ENCODE measurements at places on chromosomes 1 and 21.

DNA sequence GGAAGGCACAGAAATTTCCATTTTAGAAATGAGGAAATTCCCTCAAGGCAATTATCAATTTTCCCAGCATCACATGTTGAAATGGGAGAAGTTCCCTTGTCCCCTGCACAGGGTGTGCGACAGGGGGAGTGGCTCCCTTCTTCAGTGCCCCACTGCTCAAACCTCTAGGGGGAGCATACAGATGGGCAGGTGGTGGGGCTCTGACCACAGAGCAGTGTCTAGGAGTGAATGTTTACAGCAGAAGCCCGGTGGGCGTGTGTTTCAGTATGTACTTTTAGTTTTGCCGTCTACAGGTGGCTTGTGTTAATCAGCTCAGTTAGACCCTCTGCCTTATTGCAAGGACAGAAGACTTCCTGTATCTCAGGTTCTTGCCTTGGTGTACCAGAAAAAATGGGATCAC is 493.7 kb upstream of the PLXNA2 start:
- no peak for DNase-seq

DNA sequence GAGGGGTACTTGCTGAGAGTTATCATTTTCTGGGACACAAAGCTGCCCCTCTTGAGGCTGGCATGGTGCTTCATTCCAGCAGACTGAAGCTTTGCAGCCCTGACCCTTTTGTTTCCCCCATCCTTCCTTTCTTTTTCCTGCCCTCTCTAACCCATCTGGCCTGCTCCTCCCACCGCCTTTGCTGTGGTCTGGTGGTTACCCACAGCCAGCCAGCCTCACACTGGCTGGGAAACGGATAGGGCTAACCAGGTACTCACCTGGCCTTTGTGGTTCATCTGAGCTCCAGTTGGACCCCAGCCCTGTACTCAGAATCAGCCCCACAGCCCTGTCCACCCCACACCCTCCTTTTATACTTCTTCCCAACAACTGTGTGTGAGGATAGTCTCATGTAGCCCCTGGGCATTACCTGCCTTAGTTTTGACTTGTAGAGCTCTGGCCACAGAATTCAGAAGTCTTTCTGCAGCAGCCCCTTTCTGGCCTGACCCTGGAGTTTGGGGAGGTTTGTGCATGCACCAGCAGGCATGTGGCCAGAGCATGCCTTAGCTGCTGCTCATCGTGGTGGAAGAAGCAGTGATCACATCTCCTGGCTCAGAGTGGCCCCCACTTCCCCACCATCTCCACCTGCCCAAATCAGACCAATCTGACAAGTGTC is 138.0 kb downstream of the TRABD2B start:
- DNase-seq = no peak

GRCh38 chr1:2300004-2300771 is 72.1 kb downstream of the SKI start:
- DNase-seq = peak; percentile 90

GRCh38 chr1:212587016-212587887 is 21.3 kb upstream of the ATF3 start:
- no peak for DNase-seq

DNA sequence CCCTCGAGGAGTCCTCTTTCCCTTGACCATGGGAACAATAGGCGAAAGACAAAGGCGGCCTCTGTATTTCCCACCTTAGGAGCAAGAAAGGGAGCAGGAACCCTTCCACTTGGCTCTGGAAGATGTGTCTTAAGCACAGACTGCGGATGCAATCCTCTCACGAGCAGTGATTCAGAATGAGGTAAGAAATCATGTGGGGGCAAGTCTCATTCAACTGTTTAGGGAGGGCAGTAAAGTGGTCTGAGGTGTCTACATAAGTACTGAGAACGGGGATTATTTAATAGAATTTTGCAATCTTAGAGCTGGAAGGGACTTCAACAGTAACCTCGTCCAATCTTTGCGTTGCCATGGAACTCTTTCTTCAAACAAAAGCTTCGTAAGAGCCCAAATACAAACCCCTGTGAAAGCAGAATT is 1.6 kb upstream of the DYRK3 start:
- no peak for DNase-seq

- peak; percentile 71 for DNase-seq
Observed at GRCh38 chr1:212979340-212980122, 29.2 kb downstream of the VASH2 start.

DNA sequence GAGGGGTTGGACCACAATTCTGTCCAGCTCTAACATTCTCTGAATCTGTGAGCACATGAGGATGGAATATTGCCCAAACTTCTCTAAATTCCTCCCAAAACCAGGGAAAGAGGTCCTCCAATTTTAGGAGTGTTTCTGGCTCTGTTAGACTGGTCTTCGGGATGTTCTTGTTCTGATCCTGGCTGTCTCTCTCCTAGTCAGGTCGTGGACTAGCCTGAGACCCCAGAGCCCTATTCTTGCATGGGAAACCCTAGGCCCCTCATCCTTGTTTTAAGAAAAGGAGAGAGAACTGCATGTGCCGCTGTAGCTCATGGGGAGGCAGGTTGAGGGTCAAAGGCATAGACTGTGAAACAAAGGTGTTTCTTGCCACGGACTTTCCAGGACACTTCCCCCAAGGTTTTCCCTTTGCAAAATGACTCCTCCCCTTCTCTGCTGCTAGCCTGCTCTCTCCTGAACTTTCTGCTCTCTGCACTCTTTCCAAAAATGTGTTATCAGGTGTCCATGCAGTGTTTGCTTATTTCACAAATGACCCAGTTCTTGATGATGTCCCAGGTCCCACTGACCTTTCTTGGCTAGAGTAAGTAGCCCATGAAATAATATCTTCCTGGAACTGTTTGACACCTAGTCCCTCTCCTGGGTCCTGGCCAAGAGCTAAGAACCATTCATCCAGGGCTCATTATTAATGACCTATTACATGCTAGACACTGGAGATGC is 29.3 kb upstream of the RD3 start:
- no peak for DNase-seq

GRCh38 chr1:40245686-40246085 is 2.1 kb upstream of the TMCO2 start:
- DNase-seq = no peak

- no peak for DNase-seq
Observed at GRCh38 chr1:216500273-216500967, 77.2 kb upstream of the USH2A start.

DNA sequence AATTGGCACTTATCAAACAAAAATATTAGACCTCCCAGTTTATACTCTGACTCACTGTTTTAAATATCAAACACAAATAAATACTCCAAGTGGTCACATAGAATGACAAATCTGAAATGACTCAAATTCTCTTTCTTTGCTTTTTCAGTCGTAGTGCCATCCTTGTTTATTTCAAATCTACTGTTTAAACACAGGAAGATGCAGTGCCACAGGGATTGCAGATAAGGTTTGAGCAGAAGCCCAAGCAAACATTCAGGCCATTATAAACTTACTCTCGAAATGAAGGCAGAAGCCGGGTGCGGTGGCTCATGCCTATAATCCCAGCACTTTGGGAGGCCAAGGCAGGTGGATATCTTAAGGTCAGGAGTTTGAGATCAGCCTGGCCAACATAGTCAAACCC is 255.4 kb upstream of the PLXNA2 start:
- no peak for DNase-seq

DNA sequence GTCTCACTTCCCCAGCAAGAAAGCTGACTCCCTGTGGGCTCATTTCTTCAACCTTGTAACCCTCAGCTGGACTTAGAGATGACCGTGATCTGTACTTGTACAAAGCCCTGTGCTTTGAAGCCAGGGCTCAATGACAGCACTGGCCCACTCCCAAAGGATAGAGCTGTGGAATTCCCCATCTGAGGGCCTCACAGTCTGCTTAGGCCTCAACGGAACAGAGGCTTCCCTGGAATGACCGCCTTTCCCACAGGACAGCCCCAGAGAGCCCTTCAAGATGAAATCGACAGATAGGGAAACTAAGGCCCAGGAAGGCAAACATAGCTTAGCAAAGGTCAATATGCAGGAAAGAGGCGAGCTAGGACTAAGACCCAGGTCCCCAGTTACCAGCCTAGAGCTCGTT is 11.5 kb downstream of the SLC9A1 start:
- no peak for DNase-seq

- no peak for DNase-seq
Observed at GRCh38 chr1:7250176-7250575, 464.9 kb downstream of the CAMTA1 start.

- DNase-seq = no peak
Observed at GRCh38 chr1:33032126-33032869, 4.4 kb downstream of the AK2 start.

DNA sequence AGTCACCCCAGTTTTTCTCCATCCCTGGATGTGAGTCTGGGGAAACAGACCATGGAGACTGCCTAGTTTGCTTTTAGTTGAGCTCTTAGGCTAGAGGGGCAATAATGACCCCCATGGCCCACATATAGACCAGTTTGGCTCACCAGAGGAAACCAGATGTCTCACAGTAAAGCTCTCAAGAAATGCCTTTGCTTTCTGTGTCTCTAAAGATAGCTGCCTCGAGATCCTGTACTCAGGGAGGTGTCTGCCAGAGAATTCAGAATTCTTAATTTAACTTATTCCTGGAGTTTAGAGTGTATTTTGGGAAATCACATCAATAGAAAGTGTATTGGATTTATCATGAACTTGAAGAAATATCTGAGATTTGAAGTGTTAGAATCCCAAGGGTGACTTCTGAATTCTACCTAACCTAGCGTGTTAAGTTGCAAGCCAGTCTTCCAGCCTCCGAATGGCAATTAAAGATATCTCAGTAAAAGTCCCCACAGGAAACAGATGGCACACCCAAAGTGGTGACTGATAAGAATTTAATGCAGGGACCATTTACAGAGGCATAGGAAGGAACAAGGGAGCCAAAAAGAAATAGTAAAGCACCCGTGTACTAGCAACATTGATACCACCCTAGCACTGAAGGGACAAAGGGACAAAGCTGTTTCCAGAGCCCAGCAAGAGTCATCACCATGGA is 37.1 kb downstream of the STYXL2 start:
- no peak for DNase-seq

- peak; percentile 14 for DNase-seq
Observed at GRCh38 chr21:45262041-45262581, 25.6 kb downstream of the POFUT2 start.

- DNase-seq = no peak
Observed at GRCh38 chr1:81834268-81834667, 33.5 kb downstream of the ADGRL2 start.

GRCh38 chr1:178119628-178120027 is 25.7 kb downstream of the RASAL2 start:
- DNase-seq = no peak

GRCh38 chr1:107821340-107821739 is 143.6 kb downstream of the VAV3 start:
- DNase-seq = no peak

DNA sequence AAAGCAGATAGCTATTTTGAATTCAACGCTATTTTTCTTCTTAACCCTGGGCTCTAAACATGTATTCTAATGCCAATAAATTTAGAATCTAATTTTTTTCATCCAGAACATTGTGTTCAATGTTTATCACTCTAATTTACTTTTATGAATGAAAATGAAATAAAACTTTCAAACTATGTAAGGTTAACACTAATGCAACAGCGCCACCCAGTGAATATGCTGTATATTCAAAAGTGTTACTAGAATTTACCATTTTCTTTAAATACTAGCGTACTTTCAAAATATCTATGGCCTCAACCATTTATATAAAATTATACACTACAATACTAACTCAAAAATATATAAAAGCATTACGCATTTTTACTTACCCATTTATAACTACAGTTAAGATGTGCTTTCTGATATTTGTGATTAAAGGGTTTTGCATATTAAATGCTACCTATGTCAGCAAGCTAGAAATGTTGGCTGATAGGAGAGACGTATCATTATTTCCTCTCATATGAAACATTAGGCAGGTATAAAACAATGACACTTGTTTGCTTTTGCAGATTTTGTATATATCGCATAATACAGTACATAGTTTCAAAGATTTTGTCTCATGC is 5.9 kb upstream of the NUF2 start:
- peak; percentile 65 for DNase-seq

GRCh38 chr1:2526824-2527555 is 594 bp upstream of the PANK4 start:
- DNase-seq = peak; percentile 86

- no peak for DNase-seq
Observed at GRCh38 chr1:115117298-115117697, 28.0 kb upstream of the TSPAN2 start.

DNA sequence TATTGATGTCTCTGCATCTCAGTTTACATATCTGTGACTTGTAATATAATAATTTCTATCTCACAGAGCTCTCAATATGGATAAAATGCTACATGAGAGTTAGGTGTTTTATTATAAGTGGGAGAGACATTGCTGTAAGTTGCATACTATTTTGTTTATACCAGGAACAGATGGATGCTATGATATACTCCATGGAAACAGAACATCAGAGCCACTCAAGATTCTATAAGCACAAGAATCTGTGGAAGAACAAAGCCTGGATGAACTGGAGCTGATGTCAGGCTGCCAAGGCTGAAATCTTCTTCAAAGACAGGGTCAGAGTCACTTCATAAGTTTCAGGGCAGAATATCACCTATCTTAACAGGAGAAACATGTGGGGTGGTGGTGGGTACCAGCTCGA is 30.2 kb downstream of the DUSP10 start:
- no peak for DNase-seq
